Central memory CD8-positive, alpha-beta T cell (primary cell): ENCODE measurements at places on chromosomes 7 and 10.

DNA sequence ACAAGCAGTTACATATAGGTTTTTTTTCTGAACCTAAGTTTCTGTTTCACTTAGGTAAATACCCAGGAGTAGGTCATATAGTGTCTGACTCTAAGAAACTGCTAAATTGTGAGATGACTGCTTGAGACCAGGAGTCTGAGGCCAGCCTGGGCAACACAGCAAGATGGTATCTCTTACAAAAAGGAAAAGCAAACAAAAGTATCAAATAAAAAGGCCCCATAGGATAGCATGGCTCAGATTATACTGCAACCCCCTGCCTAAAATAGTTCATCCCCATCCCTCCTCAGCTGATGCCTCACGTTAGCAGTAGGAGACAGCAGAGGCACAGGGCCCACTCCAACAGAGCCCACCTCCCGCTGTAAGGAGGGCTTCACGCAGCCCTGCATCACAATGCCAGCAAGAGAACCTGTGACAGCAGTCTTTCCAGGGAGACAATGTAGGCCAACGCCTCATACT, 90.3 kb downstream of the SRPK2 start:
- peaks cover 49% of the 10 kb centered on the region for H3K4me1 ChIP-seq
- H3K4me3 ChIP-seq: peak overlapping the region; percentile 49
- H3K27me3 ChIP-seq: no peaks in the 10 kb centered on the region
- peak overlapping the region; percentile 67 for H3K27ac ChIP-seq
- no peak for DNase-seq

DNA sequence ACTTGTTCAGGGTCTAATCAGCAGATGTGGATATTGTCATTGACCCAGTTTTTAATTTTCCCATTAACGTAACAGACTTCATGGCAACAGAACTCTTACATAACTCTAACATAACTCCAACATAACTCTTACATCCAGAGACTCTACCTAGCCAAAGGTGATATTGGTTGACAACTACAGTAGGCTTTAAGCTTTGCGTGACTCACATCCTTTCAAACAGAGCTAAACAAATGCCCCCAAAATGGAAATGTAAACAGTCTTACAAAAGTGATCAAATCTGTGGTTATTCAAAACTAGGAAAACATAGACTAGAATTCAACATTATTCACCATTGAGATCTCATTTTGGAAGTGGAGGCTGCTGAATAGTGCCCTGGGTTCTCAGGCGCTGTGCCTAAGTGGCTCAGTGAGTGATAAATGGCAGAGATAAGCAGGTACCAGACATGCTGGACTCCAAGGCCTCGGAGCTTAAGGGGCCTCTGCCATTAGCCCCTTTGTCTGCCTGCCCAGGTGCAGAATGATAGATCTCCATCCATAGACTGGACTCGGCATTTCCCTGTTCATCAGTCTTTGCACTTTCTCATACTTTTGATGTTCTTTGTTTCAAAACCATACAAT, 34.3 kb upstream of the BTBD16 start:
- no peak overlapping the region for H3K4me3 ChIP-seq
- H3K4me1 ChIP-seq: no peaks in the 10 kb centered on the region
- no peaks in the 10 kb centered on the region for H3K36me3 ChIP-seq
- no peak overlapping the region for H3K27ac ChIP-seq

- no peak overlapping the region for H3K27ac ChIP-seq
- DNase-seq: no peak
These were observed 212.7 kb upstream of the ZNF804B start for GRCh38 chr7:88546808-88547207.

DNA sequence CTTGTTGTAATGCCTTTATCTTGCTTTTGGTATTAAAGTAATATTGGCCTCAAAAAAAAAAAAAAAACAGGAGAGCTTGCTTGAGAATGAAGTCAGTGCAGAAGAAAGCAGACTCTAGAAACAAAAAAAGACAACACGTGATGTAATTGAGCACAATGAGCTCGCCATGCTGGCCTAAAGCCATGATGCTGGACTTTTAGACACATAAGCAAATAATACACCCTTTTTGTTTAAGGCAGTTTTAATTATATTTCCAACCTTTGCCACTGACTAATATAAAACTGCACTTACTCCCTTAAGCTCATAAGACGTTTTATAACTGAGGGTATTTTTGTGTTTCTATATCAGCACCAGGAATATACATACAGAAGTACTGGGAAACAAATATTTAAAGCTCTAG, 798.3 kb downstream of the KCNMA1 start:
- DNase-seq: no peak
- no peaks in the 10 kb centered on the region for H3K36me3 ChIP-seq
- no peak overlapping the region for H3K4me3 ChIP-seq
- H3K27ac ChIP-seq: no peak overlapping the region
- no peaks in the 10 kb centered on the region for H3K27me3 ChIP-seq

DNA sequence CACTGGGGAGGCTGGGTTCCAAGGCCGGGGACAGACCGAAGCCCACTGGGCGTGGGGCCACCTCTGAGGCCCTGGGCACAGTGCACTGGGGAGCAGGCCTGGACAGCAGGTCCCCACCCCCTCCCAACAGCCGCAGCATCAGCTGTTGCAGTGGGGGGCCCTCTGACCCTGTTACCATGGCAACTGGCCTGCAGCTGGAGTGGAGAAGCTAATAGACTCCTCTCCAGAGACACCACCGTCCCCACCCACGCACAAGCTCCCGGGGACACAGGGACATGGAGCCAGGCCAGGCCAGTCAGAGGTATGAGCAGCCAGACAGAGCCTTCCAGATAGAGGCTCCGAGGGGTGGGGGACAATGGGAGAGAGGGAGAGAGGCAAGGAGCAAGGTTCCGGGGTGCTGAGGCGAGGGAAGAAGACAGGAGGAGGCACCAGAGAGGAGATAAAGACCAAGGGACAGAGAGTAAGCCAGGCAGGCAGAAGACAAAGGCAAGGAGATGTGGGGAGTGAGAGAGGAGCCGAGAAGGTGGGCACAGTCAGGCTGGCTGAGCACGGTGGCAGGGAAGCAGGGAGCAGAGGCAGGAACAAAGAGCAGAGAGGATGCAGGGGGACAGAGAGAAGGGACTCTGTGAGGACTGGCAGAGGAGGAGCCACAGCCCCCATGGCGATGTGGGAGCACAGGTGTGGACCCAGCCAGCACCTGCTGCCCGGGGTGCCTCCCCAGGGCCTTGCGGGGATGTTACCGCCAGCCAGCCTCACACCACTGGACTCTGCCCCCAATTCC, 6.7 kb downstream of the KCNH2 start:
- H3K4me1 ChIP-seq: peaks cover 15% of the 10 kb centered on the region
- peaks cover 16% of the 10 kb centered on the region for H3K27me3 ChIP-seq
- no peak for DNase-seq
- no peak overlapping the region for H3K4me3 ChIP-seq
- peaks cover 2% of the 10 kb centered on the region for H3K36me3 ChIP-seq

DNA sequence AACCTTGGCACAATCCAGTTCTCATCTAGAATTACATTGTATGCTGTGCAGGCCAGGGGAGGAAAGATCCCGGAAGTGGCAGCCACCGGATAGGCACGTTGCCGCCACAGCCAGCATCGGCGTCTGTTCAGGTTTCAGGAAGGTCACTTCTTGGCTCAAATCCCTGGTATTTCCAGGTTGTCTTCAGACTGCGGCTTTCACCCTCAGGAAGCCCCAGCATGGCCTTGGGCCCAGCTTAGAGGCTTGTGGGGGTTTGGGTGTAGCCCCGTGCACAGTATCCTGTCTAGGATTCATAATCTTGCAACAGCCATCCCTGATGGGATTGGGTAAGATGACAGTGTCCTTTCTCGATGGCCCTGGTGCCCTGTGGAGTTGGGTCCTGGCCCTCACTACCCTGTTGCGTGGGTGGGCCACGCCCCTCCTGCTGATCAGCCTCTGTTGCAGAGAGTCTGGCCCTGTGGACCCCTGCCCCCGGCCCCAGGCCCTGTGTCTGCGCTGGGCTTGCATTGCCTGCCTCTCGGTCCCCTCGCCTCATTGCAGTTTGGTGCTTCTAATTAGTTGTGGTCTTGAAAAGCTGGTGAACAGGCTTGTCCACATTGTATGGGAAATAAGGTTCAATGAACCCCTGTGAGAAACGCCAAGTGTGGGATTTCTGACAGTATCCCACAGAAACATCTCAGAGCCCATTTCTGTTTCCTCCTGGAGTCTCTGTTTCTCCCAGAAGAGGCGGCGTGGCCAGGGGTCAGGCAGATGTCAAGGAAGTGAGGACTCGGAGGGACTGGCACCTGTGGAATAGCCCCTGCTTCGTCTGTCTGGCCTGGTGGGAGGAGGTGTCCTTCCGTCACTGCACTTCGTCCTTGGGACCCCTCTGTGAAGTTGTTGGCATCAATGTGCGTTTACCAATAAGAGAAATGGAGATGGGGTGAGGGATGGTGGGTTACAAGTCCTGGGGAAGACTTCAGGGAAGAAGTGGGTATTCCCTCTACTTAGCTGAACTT, 77.5 kb downstream of the MGMT start:
- no peak overlapping the region for H3K27ac ChIP-seq
- H3K4me1 ChIP-seq: peaks cover 18% of the 10 kb centered on the region
- no peaks in the 10 kb centered on the region for H3K36me3 ChIP-seq
- H3K4me3 ChIP-seq: no peak overlapping the region
- no peaks in the 10 kb centered on the region for H3K27me3 ChIP-seq

DNA sequence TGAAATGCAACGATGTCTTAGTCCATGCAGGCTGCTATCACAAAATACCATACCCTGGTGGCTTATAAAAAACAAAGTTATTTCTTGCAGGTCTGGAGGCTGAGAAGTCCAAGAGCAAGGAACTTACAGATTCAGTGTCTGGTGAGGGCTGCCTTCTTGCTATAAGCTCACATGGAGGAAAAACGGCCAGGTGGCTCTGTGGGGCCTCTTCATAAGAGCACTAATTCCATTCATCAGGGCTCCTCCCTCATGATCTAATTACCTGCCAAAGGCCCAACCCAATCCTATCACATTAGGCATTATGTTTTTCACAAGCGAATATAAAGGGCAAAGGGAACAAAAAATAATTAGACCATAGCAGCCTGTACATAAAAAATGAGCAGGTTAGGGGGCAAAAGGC, 35.4 kb downstream of the PAPSS2 start:
- H3K27me3 ChIP-seq: no peaks in the 10 kb centered on the region
- no peaks in the 10 kb centered on the region for H3K36me3 ChIP-seq
- DNase-seq: no peak
- no peak overlapping the region for H3K27ac ChIP-seq
- H3K4me1 ChIP-seq: no peaks in the 10 kb centered on the region

GRCh38 chr7:36165059-36165458, 12.0 kb downstream of the EEPD1 start:
- H3K4me3 ChIP-seq: no peak overlapping the region
- no peak for DNase-seq
- no peaks in the 10 kb centered on the region for H3K4me1 ChIP-seq
- H3K36me3 ChIP-seq: no peaks in the 10 kb centered on the region
- H3K27me3 ChIP-seq: no peaks in the 10 kb centered on the region

DNA sequence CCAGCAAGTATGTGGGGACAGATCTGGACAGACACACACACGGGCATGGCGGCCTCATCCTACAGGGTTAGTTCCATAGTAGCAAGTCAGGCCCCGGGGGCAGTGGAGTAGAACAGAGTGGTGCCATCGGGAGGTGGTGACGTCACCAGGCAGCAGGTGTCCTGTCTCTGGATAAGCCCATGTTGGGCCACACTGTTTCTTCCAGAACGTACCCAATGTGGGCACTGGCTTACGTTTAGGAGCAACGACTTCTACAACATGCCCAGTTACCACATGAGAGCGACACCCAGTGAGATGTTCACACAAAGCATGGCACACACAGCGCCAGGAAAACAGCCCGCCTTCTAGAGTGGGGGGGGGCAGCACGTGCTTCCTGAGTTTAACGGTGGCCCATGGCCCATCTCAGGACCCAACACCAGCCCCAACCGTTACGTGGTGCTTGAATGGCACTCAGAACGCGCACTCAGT, 67.8 kb downstream of the CTBP2 start:
- H3K27ac ChIP-seq: no peak overlapping the region
- H3K27me3 ChIP-seq: peaks cover 37% of the 10 kb centered on the region
- H3K36me3 ChIP-seq: no peaks in the 10 kb centered on the region
- H3K4me1 ChIP-seq: no peaks in the 10 kb centered on the region
- DNase-seq: no peak

- peak; percentile 30 for DNase-seq
- no peaks in the 10 kb centered on the region for H3K27me3 ChIP-seq
- peak overlapping the region; percentile 72 for H3K4me3 ChIP-seq
- peak overlapping the region; percentile 99 for H3K27ac ChIP-seq
- H3K36me3 ChIP-seq: peaks cover 53% of the 10 kb centered on the region
These were observed 186.4 kb downstream of the FAM107B start for GRCh38 chr10:14588084-14588937.

- peaks cover 69% of the 10 kb centered on the region for H3K27me3 ChIP-seq
- H3K27ac ChIP-seq: no peak overlapping the region
- no peaks in the 10 kb centered on the region for H3K36me3 ChIP-seq
- H3K4me3 ChIP-seq: no peak overlapping the region
- H3K4me1 ChIP-seq: peaks cover 2% of the 10 kb centered on the region
- no peak for DNase-seq
These were observed 7.4 kb downstream of the GJD4 start for GRCh38 chr10:35612385-35613106.

- DNase-seq: no peak
- no peak overlapping the region for H3K27ac ChIP-seq
- peaks cover 2% of the 10 kb centered on the region for H3K36me3 ChIP-seq
These were observed 195.5 kb downstream of the SLC25A13 start for GRCh38 chr7:96126382-96126781.

DNA sequence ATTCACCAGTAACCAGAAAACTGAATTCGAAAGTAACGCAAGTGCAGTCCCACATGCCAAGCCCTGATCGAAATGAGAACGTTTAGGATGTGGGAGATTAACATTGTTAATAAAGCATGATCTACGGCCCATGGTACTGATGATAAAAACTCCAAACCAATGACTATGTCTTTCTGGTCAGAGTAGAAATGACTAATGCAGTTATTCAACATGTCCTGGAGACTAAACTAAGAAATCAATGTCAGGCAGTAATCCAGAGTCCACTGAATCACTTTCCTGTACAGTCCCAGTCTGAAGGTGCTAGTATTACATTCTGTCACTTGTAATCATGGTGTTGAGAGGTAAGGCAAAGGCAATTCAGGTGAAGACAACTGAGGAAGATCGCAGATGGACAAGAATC, 14.4 kb downstream of the NPSR1 start:
- DNase-seq: no peak
- H3K27me3 ChIP-seq: no peaks in the 10 kb centered on the region
- no peaks in the 10 kb centered on the region for H3K36me3 ChIP-seq
- H3K4me3 ChIP-seq: no peak overlapping the region

DNA sequence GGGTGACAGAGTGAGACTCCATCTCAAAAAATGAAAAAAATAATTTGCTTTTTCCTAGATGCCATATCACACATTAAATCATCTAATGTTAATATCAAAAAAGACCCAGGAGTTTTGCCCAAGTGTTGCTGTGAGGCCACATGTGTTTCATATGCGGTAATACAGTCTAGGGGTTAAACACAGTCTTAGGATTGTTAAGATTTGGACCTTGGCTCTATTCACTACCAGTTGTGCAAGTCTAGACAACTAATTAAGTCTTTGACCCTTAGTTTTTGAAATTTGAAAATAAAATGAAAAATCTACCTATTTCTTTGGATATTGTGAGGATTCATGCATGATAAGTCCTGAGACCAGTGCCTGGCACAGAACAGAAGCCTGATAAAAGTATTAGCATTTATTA, 14.9 kb upstream of the MALRD1 start:
- H3K36me3 ChIP-seq: no peaks in the 10 kb centered on the region
- no peak overlapping the region for H3K27ac ChIP-seq
- no peak overlapping the region for H3K4me3 ChIP-seq
- no peaks in the 10 kb centered on the region for H3K4me1 ChIP-seq
- no peak for DNase-seq

- no peaks in the 10 kb centered on the region for H3K4me1 ChIP-seq
- no peak overlapping the region for H3K4me3 ChIP-seq
- H3K27ac ChIP-seq: no peak overlapping the region
- DNase-seq: no peak
These were observed 34.8 kb downstream of the GPR158 start for GRCh38 chr10:25209618-25210017.
